ENCODE measurements at places on chromosomes 4 and X.
A peak's percentile ranks its signal among the peaks of the same experiment; 100 is the strongest.

DNA sequence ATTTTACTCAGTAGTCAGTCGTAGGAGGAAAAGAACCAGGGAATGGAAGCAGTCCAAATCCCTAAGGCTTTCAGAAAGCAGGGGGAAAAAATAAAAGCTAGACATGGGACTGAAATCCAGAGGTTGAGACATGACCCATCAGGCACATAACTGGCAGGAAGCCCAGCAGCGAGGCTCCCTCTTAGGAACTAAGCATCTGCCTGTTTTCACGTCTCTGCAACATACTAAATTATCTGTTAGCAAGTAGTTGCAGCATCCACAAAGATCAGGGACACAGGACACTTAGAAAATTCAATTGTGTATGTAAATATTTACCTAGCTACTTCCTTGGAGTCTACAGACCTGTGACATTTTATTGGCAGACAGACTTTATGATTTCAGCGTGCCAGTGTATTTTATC, 118.0 kb upstream of the EDNRA start:
- no peak for DNase-seq

DNA sequence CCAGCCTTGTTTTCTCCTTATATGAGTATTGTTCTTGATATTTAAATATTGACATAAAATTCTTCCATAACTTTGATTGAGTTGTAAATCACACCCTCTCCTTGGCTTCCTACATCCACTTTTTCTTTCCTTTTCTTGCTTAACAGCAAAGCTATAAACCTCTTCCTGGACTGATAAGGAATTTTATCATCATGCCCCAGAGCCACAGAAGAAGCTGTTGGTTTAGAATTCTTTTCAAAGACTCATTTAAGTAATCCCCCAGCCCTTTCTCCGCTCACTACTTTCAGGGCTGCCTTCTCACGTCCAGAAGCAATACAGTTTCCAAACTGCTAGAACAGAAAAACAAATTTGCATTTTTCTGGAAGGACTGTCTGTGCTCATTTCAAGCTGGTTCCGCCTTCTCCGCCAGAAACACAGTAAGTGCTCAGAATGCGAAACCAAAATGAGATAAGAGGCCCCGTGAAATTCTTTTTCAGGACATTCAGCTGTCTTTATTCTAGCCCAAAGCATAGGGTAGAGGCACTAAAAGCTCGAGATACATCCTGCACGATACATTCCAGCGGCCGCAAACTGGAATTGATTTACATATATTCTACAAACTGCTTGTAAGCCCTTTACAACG, 849 bp downstream of the MID1 start:
- DNase-seq = no peak

DNA sequence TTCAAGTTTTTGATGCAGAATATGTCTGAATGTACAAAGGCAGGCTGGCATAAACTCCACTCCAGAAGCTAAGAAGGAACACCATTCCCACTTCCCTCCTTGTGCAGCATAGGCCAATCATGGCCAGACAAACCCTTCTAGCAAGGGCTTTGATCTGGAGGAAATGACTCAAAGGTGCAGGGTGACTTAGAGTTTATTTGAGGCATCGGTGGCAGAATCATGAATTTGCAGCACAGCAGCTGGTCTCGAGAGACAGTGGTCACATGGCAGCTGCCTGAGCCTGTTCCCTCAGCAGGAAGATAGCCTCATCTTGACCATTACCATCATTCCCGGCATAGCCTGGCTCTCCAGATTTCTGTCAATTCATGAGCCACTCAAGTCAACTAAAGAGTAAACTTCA, 154.5 kb downstream of the ATP10D start:
- DNase-seq = no peak

DNA sequence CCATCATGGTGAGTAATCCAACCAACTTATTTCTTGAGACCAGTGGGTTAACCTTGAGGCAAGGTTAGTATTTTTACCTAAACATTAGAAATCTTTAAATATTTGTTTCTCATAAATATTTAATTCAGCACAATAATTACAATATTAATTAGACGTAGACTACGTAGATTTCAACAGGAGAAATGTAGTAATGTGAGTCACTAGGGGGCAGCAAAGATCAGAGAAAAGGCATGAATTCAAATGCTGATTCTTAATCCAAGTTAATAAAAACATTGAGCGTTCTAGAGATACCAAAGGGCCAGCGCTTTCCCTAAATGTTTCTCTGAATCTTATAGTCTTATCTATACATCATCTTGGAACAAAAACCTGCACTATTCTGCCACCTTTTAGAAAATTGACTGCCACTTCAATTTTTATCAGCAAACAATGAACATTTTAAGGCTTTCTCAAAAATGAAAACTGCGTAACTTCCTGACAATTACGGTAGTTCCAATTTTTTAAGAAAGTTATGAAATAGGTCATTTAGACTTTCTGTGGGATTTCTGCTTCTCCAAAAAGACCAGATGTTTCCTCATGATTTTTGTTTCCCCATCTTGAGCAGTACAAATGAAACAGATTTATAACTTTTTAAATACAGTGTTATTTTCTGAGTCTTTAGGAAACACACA, 180.7 kb downstream of the GASK1B start:
- DNase-seq = no peak

GRCh38 chrX:132900633-132901293, 57.7 kb downstream of the HS6ST2 start:
- DNase-seq = no peak

DNA sequence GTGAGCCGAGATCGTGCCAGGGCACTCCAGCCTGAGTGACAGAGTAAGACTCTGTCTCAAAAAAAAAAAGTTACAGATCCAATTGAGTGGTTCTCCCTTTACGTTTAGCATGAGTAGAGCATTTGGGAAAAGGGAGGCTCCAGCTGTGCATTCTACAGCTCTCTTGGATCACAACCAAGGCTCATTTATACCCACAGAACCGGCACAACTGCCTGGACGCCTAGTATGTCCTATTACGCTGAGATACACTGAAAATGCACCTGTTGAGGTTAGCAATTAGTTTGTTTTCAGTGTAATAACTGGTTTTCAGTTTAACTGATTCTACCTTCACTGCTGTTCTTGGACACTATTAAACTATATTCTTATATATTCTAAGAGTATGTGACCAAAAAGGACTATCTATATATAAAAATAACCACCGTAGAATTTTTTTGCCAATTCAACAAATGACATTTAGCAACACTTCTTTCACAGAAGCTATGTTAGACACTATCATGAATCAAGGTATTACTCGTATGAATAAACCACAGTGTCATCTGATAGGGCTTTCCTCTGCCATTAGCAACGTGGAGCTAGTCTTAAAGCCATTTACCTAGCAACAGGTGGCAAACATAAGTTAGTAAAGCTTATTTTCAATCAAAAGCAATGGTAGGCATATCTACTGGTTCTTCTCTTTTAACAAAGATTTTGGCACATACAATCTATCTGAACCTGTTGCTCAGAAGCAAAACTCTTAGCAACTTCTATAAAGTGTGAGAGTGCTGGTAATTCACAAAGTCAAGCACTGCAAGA, 3.6 kb downstream of the OTUD4 start:
- no peak for DNase-seq

GRCh38 chrX:118049713-118050112, 66.9 kb downstream of the KLHL13 start:
- DNase-seq = no peak

DNA sequence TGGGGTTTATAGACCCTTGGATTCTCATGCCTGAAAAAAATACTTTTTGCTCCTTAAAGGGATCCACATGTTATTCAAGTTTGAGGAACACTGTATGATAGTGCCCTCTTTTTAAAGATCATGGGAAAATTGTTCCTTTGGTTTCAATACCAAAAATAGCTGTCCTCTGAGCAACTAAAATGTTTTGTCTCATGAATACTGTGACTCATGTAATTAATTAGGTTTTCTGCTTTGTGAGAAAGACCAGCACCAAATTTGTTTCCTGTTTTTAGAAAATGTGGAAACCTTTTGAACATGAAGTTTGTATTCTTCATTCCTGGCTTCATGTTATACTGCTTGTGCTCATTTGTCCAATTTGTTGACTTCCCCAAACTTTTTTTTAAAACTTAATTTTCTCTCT, 127.6 kb upstream of the SH3RF1 start:
- no peak for DNase-seq

GRCh38 chr4:29151584-29151983, 1568.6 kb upstream of the PCDH7 start:
- DNase-seq = no peak

DNA sequence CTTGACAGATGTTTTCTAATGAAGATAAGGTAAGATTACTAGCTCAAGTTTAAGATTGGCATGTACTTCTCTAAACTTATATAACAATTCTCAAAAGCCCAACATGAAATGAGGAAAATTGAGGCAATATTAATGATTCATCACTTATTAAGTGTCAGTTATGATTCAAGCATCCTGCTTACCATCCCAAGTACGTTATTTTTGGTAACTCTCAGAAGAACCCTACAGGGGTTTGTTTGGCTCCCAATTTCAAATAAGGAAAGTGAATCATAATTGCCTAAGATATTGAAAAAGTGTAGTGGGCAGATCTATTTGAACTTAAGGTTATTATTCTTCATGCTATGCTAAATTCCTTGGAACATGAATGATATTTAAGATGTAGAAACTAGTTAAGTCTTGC, 387.9 kb upstream of the TENM3 start:
- no peak for DNase-seq

- no peak for DNase-seq
Measured at GRCh38 chrX:154598656-154599055, 13.7 kb downstream of the CTAG1A start.

- DNase-seq = no peak
Measured at GRCh38 chrX:53155512-53156206, 61.7 kb downstream of the KANTR start.

DNA sequence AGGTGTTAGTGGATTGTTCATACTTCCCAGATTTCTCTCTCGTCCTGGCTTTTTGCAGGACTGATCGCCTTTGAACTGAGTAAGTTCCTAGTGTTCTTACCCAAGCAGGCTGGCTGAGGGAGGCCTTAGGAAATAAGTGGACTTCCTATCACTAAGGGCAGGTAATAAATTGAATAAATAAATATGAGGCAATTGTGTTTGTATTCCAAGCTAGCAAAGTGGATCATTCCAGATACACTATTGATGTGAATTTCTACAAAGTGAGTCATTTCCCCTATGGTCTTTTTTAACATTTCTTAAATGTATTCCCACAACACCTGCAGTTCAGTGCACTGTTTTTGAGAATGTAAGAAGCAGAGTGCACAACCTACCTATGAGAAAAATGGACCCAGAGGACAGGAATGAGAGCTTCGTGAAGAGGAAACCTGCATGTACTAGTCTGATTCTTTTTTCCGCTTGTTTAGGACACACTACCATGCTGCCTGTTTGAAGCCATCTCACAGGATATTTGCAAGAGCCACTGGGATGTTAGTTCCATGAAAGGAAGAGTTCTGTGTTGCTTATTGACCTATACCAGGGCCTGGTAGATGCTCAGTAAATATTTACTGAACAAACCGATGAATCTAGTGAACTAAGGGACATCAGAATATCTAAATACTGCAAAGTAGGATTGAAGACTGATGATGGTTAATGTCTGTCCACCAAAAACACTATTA, 29.0 kb upstream of the SMAD1 start:
- no peak for DNase-seq

DNA sequence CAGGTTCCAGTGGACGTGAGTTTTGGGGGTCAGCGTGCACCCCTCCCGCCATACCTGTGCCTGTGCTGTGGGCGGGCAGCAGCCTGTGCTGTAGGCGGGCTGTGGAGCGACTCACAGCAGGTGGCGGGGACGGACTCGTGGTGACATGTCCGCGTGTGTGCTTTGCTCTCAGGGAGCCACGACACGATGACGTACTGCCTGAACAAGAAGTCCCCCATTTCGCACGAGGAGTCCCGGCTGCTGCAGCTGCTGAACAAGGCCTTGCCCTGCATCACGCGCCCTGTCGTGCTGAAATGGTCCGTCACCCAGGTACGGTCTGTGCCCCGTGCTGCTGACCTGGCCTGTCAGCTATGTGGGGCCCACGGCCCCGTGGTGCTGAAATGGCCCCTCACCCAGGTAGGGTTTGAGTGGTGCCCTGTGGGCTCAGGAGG, 7.4 kb downstream of the PLCXD1 start:
- DNase-seq = no peak

DNA sequence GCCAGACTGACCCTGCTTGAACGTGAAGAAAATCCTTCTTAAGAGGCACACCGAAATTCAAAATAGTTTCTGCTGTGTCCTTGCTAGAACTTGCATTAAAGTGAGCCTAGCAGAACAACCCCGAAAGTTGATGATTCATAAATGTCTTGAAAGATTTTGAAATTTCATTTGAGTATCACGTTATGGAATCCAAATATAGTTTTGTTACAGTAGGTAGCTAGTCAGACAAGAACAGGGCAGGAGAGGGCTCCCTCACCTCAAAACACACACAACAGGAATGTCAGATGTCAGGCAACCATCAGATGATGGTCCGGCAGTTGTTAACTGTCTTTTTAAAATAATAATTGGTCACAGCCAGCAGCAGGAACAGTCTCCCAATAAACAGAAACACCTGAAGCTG, 259.6 kb upstream of the GNPDA2 start:
- no peak for DNase-seq

DNA sequence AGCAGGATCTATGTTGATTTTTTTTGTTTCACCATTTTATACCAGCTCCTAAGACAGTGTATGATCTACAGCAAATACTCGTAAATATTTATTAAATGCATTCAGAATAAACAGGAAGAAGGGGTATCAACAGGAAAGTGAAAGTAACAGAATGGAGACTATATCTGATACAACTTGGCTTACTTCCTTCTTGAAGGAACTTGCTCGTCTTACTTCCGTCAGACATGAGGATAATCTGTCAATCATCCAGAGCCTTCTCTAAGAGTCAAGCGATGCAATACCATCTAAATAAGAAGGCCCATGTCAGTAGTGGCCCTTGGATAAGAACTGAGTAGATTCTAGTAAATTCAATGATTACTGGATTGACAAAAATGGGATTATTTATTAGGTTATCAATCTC, 84.2 kb downstream of the CAMK2D start:
- peak; percentile 51 for DNase-seq

- DNase-seq = no peak
Measured at GRCh38 chr4:14247767-14248166, 620.2 kb upstream of the BOD1L1 start.

DNA sequence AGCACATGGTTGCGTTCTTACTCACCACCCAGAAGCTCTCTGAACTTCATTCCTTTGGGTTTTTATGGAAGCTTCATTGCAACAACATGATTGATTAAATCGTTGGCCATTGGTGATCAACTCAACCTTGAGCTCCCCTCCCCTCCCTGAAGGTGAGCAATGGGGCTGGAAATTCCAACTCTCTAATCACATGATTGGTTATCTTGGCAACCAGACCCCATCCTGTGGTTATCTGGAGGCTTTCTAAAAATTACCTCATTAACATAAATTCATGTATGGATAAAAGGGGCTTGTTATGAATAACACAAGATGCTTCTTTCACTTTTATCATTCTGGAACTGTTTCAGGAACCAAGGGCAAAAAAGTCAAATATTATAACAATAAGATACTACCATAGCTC, 34.6 kb upstream of the NMU start:
- DNase-seq = no peak
